ENCODE measurements at places on chromosomes 7 and 10. TPM values are rescaled to one million over a fixed set of nuclear protein-coding genes. Genes with fewer than 3 reads are reported as not detected.

PAPSS2 gene
- total RNA-seq, result 0.81 TPM

DNA sequence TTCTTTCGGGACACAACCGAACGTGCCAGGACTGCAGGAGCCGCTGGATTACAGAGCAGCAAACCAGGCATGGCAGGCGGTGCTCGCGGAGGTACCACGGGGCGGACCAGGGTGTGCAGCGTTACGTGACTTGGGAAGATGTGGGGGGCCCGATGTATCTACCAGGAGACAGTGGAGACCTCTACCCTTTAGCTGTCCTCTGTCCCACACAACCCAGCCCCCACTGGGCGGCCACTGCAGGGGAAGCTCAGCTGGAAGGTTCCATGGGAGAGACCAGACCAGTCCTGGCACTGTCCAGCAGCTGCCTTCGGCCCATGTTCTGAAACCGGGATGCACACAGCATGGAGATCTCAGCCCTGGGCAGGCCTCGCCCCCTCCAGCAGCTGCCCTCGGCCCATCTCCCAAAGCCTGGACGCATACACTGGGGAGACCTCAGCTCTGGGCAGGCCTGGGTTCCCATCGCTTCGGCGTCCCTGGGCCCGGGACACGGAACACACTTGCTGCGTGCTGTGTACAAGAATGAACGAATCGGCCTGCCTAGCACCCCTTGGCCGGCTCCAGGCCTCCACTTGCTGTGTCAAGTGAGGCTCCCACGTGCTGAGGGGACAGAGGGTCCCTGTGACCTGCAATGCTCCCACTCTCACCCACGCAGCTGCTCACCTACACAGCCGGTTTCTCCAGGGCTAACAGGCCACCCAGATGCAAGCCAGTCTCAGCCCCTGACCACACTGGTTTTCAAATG is 177.4 kb downstream of the ELFN1 start:
- no peaks in the 10 kb centered on the region for H3K4me1 ChIP-seq
- H3K27ac ChIP-seq, result no peak overlapping the region
- H3K27me3 ChIP-seq, result no peaks in the 10 kb centered on the region
- no peaks in the 10 kb centered on the region for H3K36me3 ChIP-seq
- DNase-seq, result no peak

LIPF gene
- total RNA-seq, result not detected

GPR26 gene
- total RNA-seq, result not detected

GRCh38 chr10:119252051-119252465 is 44.7 kb downstream of the GRK5 start:
- no peak overlapping the region for H3K27ac ChIP-seq
- no peaks in the 10 kb centered on the region for H3K27me3 ChIP-seq
- no peaks in the 10 kb centered on the region for H3K36me3 ChIP-seq
- no peak overlapping the region for H3K4me3 ChIP-seq
- H3K4me1 ChIP-seq, result no peaks in the 10 kb centered on the region
- DNase-seq, result no peak

- no peaks in the 10 kb centered on the region for H3K4me1 ChIP-seq
- H3K36me3 ChIP-seq, result no peaks in the 10 kb centered on the region
- no peak overlapping the region for H3K27ac ChIP-seq
- H3K27me3 ChIP-seq, result no peaks in the 10 kb centered on the region
Measured at GRCh38 chr7:31076051-31076450, 23.9 kb downstream of the ADCYAP1R1 start.

H2BK1 gene
- total RNA-seq, result 1.9 TPM

PNLIP gene
- total RNA-seq, result not detected

GRCh38 chr7:27165089-27165995 is at the start of gene HOXA9:
Gene HOXA9 (minus strand): TSS chr7:27165537. CDS start chr7:27165457, 80 bp downstream.
- no peak within 1 kb of the TSS for H3K4me3 ChIP-seq
- H3K27me3 ChIP-seq, result peaks cover 67% of the 10 kb centered on the region
- peaks cover 14% of the 10 kb centered on the region for H3K4me1 ChIP-seq
- DNase-seq, result peak; percentile 33
- no peaks in the 10 kb centered on the region for H3K36me3 ChIP-seq

All from naive thymus-derived CD4-positive, alpha-beta T cell (primary cell).